ENCODE measurements at places on chromosomes 1 and 21. TPM values are rescaled to one million over a fixed set of nuclear protein-coding genes. Genes with fewer than 3 reads are reported as not detected.

SPOCD1 gene
- not detected for total RNA-seq

PLA2G4A gene
- total RNA-seq = 8.8 TPM

CFAP107 gene
- total RNA-seq = not detected

KRTAP7-1 gene
- not detected for total RNA-seq

SAMSN1 gene
- 48.4 TPM for total RNA-seq

NUAK2 gene
- 1.1 TPM for total RNA-seq

HSD3B1 gene
- total RNA-seq = not detected

SEMA6C gene
- total RNA-seq = 25.5 TPM

KRTAP11-1 gene
- total RNA-seq = not detected

GPBP1L1 gene
- 102 TPM for total RNA-seq

LCE1B gene
- not detected for total RNA-seq

PROK1 gene
- total RNA-seq = 2.8 TPM

HAX1 gene
- total RNA-seq = 102 TPM

C1orf87 gene
- total RNA-seq = not detected

MTARC1 gene
- 123 TPM for total RNA-seq

HOOK1 gene
- total RNA-seq = 0.94 TPM

ESRRG gene
- 0.32 TPM for total RNA-seq

DNM3 gene
- 2.9 TPM for total RNA-seq

F5 gene
- total RNA-seq = 3.7 TPM

PGLYRP3 gene
- total RNA-seq = not detected

LCE2A gene
- not detected for total RNA-seq

NES gene
- 22.3 TPM for total RNA-seq

CD160 gene
- not detected for total RNA-seq

RNASEL gene
- 4.8 TPM for total RNA-seq

SLC6A17 gene
- not detected for total RNA-seq

NRDC gene
- total RNA-seq = 103 TPM

MARK1 gene
- total RNA-seq = 7.7 TPM

BGLAP gene
- not detected for total RNA-seq

ZNF670 gene
- 2.3 TPM for total RNA-seq

AGT gene
- 5.4 TPM for total RNA-seq

RSPO1 gene
- total RNA-seq = 13.6 TPM

PKP1 gene
- 0.93 TPM for total RNA-seq

WLS gene
- total RNA-seq = 44.4 TPM

MIA3 gene
- total RNA-seq = 61.6 TPM
